ENCODE measurements at places on chromosomes 1 and 21.
A peak's percentile ranks its signal among the peaks of the same experiment; 100 is the strongest.

- DNase-seq = no peak
These were observed 90.6 kb upstream of the KCTD3 start for GRCh38 chr1:215476541-215476940.

DNA sequence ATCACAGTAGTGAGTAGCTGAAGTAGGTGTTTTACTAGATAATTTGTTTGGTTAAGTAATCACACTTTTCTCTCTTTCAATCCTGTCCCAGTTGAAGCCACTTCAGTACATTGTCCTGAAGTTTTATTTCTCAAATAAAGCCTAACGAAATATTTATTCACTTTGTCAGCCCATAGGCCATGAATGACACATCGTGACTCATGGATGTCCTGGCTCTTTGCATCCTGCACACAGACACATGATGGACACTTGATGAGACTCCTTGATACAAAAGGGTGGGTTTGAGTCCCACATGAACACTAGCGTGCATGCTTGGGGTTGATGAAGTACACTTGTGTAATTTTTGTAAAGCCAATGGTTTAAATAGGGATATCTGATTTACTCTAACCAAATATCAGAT is 22.7 kb upstream of the LAMC2 start:
- peak; percentile 69 for DNase-seq

GRCh38 chr1:188397521-188397920 is 1568.8 kb downstream of the PLA2G4A start:
- no peak for DNase-seq

- no peak for DNase-seq
These were observed 8.8 kb upstream of the UAP1 start for GRCh38 chr1:162552684-162553252.

GRCh38 chr1:200038981-200039848 is 11.7 kb downstream of the NR5A2 start:
- DNase-seq = no peak

DNA sequence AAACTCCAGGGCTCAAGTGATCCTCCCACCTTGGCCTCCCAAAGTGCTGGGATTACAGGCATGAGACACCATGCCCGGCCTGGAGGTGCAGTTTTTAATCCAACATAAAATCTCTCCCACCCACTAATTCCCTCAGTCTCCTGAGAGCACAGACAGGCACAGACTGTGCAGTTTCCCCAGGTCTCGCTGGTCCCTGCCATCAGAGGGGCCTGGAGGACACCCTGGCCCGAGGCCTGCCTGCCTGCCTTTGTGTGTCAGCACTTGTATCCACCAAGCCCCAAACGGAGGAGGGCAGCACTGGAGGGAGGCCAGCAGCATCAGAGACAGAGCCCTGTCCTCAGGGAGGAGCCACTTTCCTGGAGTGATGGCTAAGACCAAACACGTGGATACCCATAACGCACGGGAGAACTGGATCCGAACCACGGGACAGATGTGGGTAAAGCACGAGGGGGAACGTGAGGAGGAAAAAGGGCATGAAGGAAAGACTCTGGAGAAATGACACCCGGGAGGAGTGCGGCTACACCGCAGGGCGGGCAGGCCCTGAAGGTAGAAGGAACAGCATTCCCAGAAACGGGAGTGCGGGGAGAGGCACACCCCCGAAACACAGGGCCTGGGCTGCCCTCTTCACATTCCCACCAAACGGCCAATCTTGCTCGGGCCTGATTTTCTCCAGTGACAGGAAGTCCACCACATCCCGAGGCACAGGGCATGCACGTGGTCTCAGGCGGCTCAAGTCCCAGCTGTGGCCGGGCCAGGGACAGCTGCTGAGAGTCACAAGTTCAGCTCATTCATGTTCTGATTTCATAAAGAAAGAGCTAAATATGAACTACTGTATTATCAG is 29.7 kb downstream of the NPHP4 start:
- no peak for DNase-seq

GRCh38 chr1:167273027-167273800 is 52.5 kb downstream of the POU2F1 start:
- no peak for DNase-seq

- DNase-seq = no peak
These were observed 33.8 kb downstream of the OR10J1 start for GRCh38 chr1:159473335-159473734.

- peak; percentile 1 for DNase-seq
These were observed 23.8 kb upstream of the CPLANE2 start for GRCh38 chr1:16260814-16261213.

- no peak for DNase-seq
These were observed 95.8 kb upstream of the RGS4 start for GRCh38 chr1:162973381-162973795.

DNA sequence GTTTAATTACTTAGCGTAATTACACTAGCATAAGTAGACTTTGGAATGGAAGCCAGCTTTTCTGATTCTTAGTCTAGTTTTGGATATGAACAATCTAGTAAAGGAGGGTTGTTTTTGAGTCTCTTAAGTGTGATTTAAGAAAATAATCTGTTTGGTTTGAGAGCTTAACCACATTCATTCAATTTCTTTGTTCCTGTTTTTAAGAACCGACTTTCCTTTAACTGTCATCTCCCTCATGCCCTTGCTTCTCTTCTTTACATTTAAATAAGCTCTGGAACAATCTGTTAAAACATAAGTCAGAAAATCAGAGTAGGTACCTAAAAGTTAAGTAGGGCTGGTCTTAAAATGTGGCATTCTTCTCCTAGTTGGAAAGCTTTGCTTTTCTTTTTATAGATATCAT is 27.7 kb downstream of the CDC42 start:
- DNase-seq = no peak

Data from SW 1271 (cell line).